Stimulated activated CD8-positive, alpha-beta memory T cell treated with anti-CD3 and anti-CD28 coated beads, Interleukin-12 subunit alpha, Interleukin-12 subunit beta, amount 100 ng/mL, for 1 hour (primary cell): ENCODE measurements at places on chromosomes 6 and 20.

- no peak for DNase-seq
These were observed 228.8 kb downstream of the DHX35 start for GRCh38 chr20:39190666-39191570.

DNA sequence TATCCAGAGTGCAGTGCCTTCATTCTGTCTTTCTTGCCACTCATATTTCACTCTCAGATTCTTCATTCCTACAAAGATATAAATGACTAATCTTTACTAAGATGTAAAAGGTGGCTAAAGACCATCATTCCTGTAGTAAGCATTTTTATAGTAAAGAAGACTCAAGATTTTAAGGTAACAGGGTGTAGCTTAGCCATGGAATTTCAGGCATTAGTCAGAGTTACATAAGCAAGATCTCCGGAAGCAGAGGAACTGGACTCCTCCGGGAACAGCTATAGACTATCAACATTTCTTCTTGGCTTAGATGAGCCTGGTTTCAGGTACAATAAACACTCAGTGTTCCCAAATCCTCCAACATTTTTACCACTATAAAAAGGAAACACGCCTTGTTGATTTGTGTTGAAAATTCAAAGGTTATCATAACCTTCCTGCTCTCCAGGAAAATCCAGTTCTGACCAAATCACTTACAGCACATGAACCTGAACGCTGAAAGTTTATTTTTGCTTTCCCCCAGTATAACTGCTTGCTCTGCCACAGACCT is 23.7 kb downstream of the SERPINB1 start:
- DNase-seq, result no peak

DNA sequence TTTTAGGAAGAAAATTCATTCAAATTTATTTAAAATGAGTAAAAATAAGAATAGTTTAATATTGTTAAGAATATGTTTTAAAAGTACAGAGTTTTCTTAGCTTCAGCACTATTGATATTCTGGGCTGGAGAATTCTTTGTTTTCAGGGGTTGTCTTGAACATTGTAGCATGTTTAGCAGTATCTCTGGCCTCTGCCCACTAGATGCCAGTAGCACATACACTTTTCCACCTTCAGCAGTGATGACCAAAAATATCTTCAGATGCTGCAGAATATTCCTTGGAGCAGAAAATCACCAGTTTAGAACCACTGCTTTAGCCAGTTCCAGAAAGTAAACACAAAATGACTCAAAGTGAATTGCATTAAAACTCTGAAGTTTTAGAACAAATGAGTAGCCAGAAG is 19.4 kb upstream of the SDHAF4 start:
- no peak for DNase-seq

- no peak for DNase-seq
These were observed 122.6 kb upstream of the MCHR2 start for GRCh38 chr6:100116411-100117194.

- no peak for DNase-seq
These were observed 433.8 kb upstream of the NOX3 start for GRCh38 chr6:155889410-155889809.

DNA sequence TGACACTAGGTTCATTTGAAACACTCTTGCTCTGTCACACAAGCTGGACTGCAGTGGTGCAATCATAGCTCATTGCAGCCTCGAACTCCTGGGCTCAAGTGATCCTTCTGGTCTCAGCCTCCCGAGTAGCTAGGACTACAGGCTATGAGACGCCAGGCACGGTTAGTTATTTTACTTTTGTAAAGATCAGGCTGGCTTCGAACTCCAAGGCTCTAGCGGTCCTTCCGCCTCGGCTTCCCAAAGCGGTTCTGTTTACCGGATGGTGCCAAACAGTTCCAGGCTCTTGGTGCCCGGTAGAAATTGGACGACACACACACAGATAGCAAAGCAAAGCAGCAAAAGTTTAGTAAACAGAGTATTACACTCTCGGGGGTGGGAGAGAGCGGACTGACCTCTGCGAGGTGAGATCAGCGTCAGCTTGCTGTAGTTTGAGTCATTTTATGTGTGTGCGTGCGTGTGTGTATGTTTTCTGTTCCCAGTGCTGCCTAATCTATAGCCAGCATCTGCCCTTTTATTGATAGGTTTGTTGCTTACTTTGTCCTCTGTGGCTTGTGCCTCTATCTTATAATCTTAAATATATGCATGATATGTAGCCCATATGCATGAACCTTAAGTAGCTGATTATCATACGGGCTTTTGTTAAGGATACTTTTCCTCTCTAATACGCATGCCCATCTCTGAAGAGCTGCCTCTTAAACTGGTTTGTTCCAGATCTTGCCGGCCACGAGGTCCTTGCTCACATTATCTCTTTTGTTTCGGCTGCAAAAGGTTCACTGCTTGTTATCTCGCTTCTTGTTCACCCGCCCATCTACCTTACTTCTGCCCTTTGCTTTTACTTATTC is 75.2 kb downstream of the OR2B2 start:
- DNase-seq, result no peak

GRCh38 chr6:36252005-36252404 is 17.9 kb upstream of the PNPLA1 start:
- DNase-seq, result no peak

DNA sequence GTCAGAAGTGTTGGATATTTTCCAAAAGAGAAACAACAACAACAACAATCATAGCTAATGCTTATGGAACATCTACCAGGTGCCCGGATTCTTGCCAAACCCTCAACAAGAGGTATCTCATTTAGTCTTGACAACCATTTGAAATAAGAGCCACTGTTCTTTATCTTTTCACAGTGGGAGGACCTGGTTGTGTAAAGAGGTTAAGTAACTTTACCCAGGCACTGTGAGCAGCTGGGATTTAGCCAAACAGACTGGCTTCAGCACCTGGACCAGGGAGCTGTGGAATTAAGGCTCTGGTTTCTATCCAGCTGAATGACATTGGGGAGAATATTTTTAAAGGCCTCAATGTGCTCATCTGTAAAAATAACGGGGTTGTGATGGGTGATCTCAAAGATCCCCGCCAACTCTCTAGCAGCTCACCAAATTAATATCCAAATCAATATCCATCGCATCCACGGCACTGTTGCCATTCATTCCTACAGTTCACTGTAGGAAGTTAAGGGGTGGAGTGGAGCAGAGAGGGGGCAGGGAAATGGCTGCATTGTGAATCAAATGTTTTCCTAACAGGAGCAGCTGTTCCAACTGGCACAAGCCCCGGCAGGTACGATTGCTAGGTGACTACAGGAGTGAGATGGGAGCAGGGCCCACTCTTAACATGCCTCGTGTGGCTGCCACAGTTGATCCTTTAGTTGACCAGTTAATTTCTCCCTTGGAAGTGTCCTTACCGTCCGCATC is 61.8 kb downstream of the GCNT2 start:
- DNase-seq, result no peak

DNA sequence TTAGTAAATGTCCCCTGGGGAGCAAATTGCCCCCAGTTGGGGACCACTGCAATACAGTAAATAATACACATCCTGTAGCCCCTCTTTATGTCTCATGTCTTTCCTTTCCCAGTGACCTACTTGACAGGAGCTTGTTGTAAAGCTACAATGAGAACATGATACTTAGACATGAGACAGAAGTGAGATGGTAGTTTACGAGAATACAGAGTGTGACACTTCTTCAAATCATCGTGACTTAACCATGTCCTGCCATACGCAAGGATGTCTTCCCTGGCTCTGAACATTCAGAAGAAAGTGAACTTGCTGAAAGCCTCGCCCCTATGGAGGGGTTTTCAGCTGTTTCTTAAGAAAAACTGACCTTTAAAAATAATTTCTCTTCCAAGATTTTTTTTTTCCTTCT is 101.0 kb upstream of the SPACA1 start:
- DNase-seq, result no peak

DNA sequence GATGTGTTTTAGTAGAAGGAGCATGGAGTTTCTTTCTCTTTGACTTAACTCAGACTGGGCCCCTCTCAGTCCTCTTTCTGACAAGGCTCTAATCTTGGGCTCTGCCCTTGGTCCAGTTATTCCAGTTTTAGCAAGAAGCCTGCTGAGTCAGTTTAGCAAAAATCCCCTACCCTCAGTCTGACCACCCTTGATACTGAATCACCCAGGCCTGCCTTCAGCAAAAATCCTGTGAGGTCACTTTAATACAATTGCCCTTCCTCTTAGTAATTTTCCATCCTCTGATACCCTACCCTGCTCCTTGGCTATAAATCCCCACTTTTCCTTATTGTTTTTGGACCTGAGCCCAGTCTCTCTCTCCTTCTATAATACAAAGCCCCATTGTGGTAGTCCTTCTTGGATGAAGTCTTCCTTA is 326.7 kb upstream of the NOX3 start:
- no peak for DNase-seq

DNA sequence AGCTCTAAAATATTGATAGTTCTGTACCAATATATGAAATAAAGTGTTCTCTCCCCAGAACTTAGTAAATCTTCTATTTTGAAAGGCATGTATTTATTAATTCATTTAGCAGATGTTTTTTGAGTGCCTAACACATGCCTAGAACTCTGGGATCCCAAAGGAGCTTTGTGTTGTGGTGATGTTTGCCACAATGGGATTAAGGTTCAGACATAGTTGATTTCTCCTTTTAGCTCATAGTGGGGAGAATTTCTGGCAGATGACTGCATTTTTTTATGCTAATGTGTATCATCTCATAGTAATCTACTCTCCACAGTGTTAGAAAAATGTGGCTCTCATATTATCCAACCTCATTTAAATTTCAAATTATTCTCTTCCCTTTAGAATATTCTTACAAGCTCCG is 21.7 kb downstream of the MYB start:
- DNase-seq, result no peak

DNA sequence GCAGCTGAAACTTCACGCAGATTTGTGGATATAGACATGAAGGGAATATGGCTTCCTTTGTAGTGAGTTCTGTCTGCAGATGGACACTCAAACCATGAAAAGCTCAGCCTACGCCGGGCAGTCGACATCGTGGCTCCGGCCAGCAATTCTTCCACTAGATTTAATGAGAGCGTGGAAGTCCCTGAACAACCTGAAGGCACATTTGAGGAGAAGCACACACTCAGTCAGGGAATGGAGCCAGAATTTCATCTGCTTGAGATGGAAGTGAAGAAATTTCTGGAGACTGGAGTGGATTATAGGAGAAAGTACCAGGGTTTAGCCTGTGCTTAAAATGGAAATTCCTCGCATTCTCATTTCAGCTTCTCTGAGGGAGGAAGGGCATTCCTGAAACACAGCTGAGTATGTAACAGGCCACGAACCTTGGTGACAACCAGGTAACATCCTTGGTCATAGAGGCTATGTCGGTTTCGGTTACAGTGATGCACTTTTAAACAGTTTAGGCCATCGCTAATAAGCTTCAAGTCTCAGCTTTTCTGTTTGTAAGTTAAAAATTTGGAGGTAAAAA is 80.5 kb upstream of the AGPAT4 start:
- no peak for DNase-seq

GRCh38 chr20:34915749-34916455 is 39.5 kb downstream of the ACSS2 start:
- no peak for DNase-seq

GRCh38 chr6:36678488-36679042 is at the start of gene CDKN1A:
Gene CDKN1A, plus strand, starts transcription at chr6:36678714. Its CDS starts 5,388 bp downstream, at chr6:36684102.
- peak; percentile 64 for DNase-seq

GRCh38 chr20:10541668-10542411 is 106.7 kb downstream of the SLX4IP start:
- no peak for DNase-seq

DNA sequence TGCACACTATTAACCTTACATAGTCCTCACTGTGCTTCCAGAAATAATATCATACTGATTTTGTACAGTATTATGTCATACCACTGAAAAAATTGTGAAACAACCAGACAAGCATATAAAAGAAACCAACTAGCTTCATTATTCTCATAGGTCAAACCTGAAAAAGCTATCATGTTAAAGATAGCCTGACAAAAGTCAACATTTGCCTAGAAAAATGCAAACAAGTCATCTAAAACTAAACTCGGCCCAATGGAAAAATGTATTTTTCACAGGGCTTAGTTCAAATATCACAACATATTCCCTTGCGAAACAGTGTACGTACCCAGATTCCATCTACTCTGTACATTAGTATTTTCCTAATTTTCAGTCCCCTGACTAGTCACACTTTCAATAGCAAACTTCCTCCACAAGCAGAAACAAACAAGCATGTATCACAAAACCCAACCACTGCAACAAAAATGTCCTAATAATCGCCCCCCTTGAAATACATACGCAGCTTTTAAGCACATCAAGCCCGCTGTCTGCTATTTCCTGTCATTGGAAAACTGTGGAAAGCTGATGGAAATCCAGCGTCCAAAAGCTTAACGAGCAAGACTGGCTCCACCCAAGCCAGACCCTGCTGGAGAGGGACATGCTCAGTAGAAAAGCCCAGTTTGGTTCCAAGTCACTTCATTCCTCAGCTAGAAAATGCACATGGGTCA is 93.1 kb downstream of the EPB41L2 start:
- no peak for DNase-seq

- no peak for DNase-seq
These were observed 625.7 kb downstream of the HTR1B start for GRCh38 chr6:76837564-76837963.

GRCh38 chr6:32198345-32198696 is 5.9 kb upstream of the GPSM3 start:
- no peak for DNase-seq

DNA sequence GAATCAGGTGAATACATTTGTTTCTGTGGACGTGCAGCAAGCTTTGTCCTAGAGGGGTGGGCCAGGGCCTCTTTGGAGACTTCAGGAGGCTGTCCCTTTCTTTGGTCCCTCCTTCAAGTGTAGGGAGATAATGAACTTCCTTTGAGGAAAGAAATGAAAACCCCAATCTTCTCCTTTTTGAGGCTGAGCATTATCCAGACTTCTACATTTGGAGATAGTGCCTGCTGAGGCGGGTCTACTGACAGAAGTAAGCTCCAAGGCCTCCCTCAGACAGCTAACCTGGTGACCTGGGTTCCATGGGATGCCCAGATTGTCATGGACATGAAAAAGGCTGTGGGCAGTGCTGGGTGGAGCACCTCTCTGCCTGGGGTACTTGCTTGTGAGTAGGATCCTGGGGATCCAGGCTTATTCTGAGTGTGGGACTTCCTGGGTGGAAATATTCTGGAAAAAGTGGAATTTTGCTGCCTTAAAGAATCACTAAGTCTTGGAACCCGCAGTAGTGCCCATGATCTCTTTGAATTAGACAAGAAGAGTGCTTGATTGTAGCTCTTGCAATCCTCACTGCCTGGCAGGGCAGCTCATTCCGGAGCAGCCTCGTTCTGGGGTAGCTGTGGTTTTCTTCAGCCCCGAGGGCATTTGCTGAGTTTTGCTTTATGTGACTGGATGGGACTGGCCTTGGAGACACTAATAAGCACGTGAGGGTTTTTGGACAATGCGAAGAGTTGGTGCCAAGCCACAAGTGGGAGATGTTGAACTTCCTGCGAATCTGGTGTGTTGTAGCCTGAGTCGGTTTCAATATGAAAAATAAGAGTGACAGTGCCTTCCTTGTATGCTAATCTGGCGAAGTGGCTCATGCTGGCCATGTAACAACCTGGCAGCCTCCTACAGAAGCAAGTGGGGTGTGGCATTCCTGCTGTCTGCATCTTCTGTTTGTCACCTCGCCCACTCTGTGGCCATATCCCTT is 28.1 kb downstream of the SNRNP48 start:
- no peak for DNase-seq
